WERI-Rb-1 (cell line): ENCODE measurements at places on chromosomes 2 and 18.

DNA sequence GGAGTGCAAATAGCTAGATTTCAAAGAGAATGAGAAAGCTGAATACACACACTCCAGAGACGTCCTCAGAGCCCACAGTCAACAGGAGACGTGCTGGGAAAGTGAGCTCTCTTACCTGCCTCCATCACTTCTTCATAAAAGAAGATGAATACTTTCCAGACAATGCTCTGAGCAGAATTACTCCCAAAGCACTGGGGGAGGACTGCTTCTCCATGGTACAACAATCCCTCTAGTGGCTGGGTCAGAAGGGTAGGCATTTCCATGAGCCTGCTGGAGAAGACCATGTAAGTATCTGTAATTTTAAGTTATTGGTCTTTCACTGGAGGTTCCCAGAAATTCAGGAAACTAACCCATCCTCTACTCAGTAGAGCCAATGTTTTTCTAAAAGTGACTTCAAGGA, 190.3 kb downstream of the RBM43 start:
- peak; percentile 45 for DNase-seq

- DNase-seq, result no peak
Observed at GRCh38 chr2:198254536-198255090, 450.2 kb downstream of the PLCL1 start.

- no peak for DNase-seq
Observed at GRCh38 chr2:37560241-37560848, 111.1 kb downstream of the CDC42EP3 start.

- DNase-seq, result no peak
Observed at GRCh38 chr2:39708003-39708402, 42.3 kb downstream of the TMEM178A start.

GRCh38 chr2:28405537-28405936, 12.9 kb downstream of the FOSL2 start:
- no peak for DNase-seq

- no peak for DNase-seq
Observed at GRCh38 chr18:55651236-55651635, 63.2 kb upstream of the TCF4 start.

DNA sequence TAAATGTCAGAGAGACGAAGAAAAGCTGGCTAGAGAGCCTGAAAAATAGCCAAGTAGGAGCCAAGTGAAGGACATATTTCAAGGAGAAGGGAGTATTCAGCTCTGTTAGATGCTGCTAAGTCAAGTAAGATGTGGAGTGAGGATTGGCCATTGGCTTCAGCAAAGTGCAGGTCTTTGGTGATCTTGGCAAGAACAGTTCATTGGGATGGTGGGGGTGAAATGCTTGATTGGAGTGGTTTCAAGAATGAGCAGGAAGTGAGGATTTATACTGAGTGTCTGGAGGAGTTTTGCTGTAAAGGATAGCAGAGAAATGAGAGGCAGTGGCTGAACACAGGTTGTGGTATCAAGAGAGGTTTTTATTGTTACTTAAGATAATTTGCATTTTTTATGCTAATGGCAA, 139.7 kb downstream of the PRPF40A start:
- DNase-seq, result no peak

GRCh38 chr2:148899638-148900318, 24.8 kb downstream of the KIF5C start:
- DNase-seq, result no peak
